ENCODE measurements at places on chromosomes 16 and 17.

DNA sequence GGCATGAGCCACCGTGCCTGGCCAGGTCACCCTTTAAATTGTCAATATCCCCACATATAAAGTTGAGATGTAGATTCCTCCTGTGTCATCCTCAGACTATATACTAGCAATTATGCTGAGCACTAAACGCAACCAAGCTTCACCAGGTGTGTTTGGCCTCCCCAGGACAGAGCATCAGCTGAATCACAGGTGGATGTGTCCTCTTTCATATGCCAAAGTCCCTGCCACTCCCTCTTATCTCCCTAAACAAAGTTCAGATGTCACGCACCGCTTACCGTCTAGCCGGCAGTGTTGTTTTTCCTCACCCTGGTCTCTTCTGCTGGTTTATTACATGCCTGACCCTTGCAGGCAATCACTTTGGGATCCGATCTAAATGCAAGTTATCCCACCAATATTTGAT is 43.8 kb upstream of the ARHGAP44 start:
- DNase-seq: no peak

- DNase-seq: no peak
Observed at GRCh38 chr17:39643271-39643670, 6.3 kb downstream of the STARD3 start.

DNA sequence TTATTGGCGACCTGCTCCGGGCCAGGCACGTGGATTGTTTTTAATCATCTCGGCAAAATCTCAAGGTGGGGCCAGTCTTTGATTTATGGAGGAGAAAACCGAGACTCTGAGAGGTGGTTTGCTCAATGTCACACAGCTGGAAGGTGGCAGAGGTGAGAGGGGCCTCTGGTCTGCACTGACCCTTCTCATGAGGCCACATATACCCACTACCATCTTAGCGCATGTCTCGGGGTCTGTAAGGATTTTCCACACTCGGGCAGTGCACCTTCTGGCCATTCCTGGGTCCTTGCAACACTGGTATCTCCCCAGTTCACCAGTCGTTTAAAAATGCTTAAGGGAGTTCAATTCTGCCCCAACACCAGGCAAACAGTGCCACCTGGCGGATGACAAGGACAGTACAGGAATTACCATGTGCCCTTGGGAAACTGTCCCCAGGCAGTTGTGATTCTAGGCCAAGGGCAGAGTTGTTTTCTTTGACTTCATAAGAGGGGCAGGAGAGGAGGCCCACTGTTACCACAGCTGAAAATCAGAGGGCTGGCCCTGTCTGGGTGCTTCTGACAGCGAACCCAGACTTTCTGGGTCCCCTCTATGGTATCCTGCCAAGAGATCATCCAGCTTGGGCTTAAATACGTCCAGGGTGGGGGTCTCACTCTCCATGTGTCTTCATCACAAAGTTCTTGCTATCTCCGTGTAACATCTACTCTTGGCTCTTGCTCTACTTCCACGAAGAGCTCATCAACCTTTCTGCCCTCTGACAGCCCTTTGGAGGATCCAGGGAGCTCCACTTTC is 39.4 kb upstream of the RAI1 start:
- peak; percentile 64 for DNase-seq

DNA sequence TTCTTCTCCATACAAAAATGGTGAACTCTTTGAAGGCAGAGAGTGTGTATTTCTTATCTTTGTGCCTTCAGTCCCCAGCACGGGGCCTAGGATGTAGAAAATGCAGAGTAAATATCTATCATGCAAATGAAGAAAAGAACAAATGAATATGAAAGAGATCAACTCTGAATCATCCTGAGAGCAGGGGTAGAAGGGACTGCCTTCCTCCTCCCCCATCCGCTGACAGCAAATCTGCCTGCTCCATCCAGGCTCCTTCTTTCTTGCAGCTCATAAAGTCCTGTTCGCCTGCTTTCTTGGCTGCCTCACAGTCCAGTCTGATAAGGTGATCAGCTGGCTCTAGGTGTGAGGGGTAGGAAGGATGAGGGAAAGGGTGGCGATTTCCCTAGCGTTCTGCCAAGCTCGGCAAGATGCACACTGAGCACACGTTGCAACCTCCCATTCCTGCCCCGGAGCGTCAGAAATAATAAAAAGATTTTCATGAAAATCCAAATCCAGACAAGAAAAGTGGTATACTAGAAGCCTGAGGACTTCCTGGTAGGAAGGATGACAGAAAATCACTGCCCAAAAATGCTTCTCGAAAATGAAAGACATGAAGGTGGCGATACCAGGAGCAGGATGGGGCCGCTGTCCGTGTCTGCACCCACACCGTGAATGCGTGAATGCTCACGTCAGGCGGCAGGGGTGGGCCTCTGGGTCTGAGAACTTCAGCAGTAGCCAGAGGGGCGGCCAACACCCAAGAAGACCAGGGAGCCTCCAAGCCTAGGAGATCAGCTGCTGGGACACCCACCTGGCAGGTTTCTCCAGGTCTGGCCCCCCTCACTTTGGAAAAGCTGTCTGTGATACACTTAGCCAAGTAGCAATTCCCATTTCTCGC is 67.1 kb downstream of the VPS53 start:
- DNase-seq: no peak

GRCh38 chr17:7484067-7484918 is at the start of gene POLR2A:
Gene POLR2A, plus strand, starts transcription at chr17:7484366.
- DNase-seq: peak; percentile 97
